ENCODE measurements at places on chromosomes 6 and 20. TPM values are rescaled to one million over a fixed set of nuclear protein-coding genes. Genes with fewer than 3 reads are reported as not detected.

TSBP1 gene
- not detected for total RNA-seq

- no peak for DNase-seq
Observed at GRCh38 chr6:89410788-89411144, 1.3 kb downstream of the RRAGD start.

DNA sequence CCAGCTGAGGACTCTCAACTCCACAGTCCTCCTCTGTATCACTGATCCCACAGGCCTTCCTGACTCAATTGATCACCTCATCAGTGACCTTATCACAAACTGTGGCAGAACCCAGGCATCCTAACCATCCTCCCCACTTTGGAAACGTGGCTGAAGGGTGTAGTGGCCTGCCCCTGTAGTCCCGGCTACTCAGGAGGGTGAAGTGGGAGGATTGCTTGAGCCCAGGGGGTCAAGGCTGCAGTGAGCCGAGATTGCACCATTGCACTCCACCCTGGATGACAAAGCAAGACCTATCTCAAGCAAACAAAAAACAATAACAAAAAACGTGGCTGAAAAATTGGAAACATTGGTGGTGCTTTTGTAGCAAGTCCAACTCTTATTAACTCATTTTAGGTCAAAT is 203.4 kb upstream of the ZNF217 start:
- no peak for DNase-seq

GRCh38 chr6:78810146-78810545 is 57.2 kb upstream of the IRAK1BP1 start:
- DNase-seq, result no peak

GRCh38 chr6:22082218-22082617 is 214.6 kb downstream of the PRL start:
- DNase-seq, result no peak

DNA sequence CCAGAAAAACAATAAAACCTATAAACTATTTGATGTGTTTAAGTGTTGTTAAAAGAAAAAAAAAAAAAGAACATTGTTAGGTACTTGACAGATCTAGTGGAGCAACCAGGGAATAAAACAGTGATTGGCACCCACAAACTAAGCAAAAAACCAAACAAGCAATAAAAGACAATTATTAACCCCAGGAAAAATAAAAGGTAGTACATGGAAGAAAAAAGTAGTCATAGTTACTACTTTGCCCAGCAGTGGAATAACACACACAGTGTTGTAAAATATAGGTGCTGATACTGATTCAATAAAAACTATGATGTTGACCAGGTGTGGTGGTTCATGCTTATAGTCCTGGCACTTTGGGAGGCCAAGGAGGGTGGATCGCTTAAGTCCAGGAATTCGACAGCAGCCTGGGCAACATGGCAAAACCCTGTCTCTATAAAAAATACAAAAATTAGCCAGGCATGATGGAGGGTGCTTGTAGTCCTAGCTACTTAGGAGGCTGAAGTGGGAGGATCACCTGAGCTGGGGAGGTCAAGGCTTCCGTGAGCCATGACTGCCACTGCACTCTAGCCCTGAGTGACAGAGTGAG is 43.9 kb downstream of the PIGU start:
- no peak for DNase-seq

- DNase-seq, result no peak
Observed at GRCh38 chr6:35596448-35597442, 84.0 kb upstream of the TULP1 start.

RBBP9 gene
- 10.6 TPM for total RNA-seq

- DNase-seq, result no peak
Observed at GRCh38 chr6:112620812-112621569, 273.9 kb downstream of the RFPL4B start.

- DNase-seq, result no peak
Observed at GRCh38 chr6:63174173-63174572, 37.1 kb upstream of the FKBP1C start.

SFTA2 gene
- 0.45 TPM for total RNA-seq

DNA sequence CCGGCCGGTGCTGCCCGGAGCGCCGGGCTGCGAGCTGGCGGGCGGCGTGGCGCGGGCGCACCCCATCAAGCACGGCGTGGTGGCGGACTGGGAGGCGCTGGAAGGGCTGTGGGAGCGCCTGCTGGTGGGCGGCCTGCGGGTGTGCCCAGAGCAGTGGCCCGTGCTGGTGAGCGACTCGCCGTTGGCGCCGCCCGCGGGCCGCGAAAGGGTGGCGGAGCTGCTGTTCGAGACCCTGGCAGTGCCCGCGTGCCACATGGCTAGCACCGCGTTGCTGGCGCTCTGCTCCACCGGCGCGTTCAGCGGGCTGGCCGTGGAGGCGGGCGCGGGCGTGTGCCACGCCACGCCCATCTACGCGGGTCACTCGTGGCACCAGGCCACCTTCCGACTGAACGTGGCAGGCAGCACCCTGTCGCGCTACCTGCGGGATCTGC is 517 bp downstream of the ACTL10 start:
- peak; percentile 88 for DNase-seq

ABHD16B gene
- total RNA-seq, result not detected

BFSP1 gene
- total RNA-seq, result 0.64 TPM

DNA sequence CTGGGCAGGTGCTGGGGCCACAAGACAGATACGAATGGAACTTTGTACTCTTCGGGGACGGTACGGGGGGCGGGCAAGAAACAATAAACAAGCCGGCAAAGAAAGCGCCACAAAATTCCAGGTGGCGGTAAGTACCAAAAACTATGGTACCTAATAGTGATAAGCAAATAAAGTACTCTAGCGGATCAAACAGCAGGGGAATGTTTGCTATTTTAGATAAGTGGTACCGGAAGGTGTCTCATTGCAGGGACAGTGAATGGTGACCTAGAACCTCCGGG is 15.1 kb upstream of the RIPK1 start:
- DNase-seq, result no peak

GRCh38 chr20:16215041-16215440 is 358.2 kb downstream of the KIF16B start:
- DNase-seq, result no peak

- peak; percentile 96 for DNase-seq
Observed at GRCh38 chr6:145734486-145735355, 599 bp downstream of the EPM2A start.

GRCh38 chr6:366389-367297 is 24.9 kb upstream of the IRF4 start:
- DNase-seq, result no peak

TFAP2A gene
- total RNA-seq, result 1.1 TPM

DNA sequence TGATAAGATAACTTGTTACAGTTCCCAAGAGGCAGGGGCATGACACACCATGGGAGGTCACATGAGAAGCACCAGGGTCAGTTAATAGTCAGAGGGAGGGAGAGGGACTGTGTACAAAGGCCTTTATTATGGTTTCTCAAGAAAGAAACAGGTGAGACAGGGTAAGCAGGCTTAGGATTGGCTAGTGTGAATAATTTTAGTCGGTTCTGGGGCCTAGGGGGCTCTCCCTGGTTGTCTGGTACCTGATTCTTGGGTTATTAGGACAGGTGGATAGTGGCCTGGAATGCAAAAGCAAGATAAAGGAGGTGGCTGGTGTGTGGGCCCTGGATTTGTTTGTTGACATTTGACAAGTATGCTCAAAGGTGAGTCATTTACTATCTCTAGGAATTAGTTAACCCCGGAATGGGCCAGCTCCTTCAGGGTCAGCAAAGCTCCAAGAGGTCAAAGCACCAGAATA is 49.4 kb upstream of the MCUR1 start:
- no peak for DNase-seq

CLDN20 gene
- not detected for total RNA-seq

TNXB gene
- 77.9 TPM for total RNA-seq

DNA sequence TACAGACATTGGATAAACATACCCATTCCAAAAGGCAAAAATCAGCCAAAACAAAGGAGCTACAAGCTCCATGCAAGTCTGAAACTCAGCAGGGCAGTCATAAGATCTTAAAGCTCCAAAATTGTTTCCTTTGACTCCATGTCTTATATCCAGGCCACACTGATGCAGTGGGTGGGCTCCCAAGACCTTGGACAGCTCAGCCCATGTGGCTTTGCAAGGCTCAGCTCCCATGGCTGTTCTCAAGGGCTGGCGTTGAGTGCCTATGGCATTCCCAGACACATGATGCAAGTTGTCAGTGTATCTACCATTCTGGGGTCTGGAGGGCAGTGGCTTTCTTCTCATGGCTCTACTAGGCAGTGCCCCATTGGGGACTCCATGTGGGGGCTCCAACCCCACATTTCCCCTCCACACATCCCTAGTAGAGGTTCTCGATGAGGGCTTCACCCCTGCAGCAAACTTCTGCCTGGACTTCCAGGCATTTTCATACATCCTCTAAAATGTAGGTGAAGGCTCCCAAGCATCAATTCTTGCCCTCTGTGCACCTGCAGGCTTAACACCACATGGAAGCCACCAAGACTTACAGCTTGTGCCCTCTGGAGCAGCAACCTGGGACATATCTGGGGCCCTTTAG is 35.4 kb upstream of the SENP6 start:
- no peak for DNase-seq

GRCh38 chr20:21143194-21143890 is 17.5 kb downstream of the KIZ start:
- DNase-seq, result no peak

DNA sequence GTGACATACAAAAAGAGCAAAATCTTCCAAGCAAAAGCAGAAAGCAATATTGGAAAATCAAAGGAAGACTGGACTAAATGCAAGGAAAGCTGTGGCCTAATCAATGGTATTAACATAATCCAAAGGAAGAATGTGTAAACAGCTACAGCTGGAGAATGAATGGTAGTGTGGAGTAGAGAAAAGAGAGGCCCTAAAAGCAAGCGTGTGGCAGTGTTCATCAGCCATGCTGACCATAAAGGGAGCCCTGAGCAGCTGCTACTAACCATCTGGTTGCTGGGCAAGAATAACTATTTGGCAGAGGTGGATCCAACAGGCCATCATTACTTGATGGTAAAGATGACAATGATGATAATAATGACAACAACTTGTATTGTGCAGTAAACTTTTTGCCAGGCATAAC is 148.5 kb upstream of the BEND6 start:
- DNase-seq, result no peak

- DNase-seq, result no peak
Observed at GRCh38 chr6:40194447-40195170, 260.3 kb upstream of the MOCS1 start.

DNA sequence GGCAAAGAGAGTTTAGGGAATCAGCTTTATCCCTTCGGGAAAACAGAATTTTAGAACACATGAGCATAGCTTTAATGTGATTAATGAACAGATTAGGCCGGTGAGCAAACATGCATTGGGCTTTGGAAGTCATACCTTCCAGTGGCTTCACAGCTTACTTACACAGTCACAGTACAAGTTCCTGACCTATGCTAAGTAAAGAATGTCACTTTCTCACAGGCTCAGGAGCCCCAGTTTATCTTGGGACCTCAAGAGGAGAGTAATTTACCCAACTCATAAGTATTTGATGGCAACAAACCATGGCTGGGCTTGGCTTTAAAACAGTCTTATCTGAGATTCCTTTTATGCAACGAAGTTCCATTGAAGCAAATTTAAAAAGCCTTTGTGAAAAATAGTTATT is 195.9 kb downstream of the AKAP7 start:
- no peak for DNase-seq
